ENCODE measurements at places on chromosomes 5 and 9.

DNA sequence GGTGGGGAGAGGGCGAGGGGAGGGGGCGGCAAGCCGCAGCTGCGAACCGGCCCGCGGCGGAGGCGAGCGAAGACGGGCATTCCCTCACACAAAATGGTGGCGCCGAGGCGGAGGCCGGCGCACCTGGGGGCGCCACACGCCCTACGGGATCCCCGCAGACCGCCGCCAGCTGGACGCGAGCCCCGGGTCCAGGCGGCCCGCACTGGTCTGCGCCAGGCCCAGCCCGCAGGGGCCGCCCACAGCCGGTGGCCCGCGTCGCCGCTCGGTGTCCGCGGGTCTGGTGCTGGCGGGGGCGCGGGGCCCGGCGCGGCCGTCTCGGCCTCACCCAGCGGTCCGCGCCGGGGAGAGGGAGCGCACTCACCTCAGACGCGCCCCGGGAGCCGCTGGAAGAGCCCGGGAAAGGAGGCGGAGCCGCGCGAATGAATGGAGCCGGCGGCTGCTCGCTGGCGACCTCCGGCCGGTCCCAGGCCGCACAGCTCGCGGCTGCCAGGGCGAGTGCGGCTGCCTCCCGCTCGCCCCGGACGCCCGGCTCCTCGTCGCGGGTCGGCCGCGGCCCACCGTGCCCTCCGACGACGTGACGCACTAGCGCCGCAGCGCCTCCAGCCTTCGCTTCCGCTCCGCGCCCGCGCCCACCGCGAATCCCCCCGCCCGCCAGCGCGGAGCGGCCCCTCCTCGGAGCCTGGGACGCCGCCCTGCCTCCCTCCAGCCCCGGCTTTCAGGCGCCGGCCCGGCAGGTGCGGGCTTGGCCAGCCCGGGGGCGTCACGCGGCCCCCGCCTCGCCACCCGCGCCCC is at the start of gene FAM169A:
Gene FAM169A, minus strand, starts transcription at position 584 of the 792 bp plus-strand sequence. CDS start 24,711 bp downstream, outside the sequence.
- DNase-seq = no peak

GRCh38 chr9:88775559-88775958 is 215.7 kb upstream of the S1PR3 start:
- DNase-seq = no peak

DNA sequence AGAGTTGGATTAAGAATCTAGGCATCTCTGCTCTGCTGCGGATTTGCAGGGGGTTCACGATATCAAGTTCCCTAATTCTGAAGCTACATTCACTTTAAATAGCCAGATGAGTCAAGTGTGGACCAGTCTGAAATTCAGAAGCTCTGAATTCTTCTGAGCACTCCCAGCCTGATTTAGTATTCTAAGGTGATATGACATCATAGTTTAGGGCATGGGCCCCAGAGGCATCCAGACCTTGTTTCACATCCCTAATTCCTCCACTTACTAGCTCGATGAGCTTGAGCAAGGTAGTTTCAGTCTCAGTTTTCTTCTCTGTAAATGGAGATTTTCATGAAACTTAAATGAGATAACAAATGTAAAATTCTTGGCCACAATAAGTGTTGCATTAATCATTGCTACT is 65.2 kb downstream of the TMEM167A start:
- no peak for DNase-seq

DNA sequence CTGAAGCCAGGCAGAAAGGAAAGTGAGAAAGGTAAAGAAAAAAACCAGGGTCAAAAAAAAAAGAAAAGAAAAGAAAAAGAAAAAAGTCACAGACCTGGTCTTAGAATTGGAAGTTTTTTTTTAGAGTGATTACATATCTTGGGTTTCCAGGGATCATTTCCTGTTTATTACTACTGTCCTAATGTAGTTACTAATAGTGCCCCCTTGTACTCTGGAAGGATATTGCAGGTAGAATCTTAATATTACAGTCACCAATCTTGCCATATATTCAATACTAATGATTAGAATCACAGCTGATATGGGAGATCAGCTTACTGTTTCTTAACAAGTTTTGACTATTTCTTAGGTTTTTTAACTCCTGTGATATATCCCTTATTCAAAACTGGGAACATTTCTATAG is 543.2 kb upstream of the CDH6 start:
- DNase-seq = no peak

GRCh38 chr9:82191082-82191770 is 202.7 kb downstream of the SPATA31D1 start:
- DNase-seq = no peak

DNA sequence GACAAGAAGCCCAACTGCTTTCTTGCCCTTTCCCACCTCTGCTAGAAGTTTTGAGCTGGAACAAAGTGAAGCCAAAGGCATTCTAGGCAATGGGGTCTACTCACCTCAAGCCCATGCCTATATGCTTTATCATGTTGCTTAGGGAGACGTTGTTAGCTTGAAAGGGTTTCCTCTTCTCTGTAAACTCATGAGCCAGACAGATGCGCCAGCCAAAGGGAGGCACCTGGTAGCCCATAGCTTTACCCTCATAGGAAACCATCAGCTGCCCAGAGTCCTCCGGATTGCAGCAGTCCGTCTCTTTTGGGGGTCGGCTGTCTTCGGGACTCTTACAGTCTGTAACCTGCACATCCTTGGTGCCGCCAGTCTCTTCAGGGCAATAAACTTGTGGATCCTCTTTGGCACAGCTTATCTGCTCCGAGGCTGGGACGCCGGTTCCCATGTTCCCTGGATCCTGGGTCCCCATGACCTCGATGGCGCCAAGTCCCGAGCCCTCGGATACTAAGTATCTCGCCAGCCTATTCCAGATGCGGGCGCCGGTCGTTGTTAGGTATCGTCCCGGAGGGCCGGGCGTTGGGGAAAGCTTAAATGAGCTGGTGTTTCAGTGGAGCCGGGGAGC is 678 bp downstream of the GBA2 start:
- no peak for DNase-seq

DNA sequence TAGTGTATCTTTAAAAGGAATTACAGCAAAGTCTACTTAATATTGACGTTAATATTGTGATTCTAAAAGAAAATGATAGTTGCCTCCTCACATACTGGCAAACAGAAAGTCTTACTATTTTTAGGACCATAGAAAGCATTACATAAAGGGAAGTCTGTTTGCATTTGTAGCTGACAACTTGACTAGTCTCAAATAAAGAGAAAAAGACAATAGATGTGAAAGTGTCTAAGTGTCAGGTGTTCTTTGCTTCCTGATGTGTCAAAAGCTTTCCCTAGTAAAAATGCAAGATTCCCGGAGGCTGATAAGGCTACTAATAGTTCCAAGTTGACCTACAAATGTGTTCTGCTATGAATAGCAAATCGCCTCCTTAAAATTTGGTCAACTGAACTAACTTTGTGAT is 259.7 kb downstream of the CDH10 start:
- DNase-seq = no peak

GRCh38 chr5:66129144-66129543 is 15.0 kb upstream of the SREK1 start:
- no peak for DNase-seq

GRCh38 chr9:104774831-104775573 is 11.1 kb downstream of the NIPSNAP3B start:
- no peak for DNase-seq

- DNase-seq = no peak
Observed at GRCh38 chr9:132077881-132078698, 1.6 kb downstream of the MED27 start.

DNA sequence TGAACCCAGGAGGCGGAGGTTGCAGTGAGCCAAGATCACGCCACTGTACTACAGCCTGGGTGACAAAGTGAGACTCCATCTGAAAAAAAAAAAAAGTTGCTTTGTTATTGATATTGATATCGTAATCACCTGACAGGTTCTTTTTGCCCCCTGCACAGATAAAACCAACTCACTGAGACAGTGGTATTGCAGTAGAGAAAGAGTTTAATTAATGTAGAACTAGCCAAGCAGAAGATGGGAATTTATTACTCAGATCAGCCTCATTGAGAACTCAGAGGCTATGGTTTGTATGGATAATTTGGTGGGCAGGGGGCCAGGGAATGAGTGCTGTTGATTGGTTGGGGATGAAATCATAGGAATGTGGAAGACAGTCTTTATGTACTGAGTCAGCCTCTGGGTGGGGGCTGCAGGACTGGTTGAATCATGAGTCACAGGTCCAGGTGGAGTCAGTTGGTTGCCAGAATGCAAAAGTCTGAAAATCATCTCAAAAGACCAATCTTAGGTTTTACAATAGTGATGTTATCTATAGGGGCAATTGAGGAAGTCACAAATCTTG is 35.8 kb upstream of the MEGF10 start:
- no peak for DNase-seq

GRCh38 chr5:126100767-126101166 is 322.4 kb upstream of the GRAMD2B start:
- DNase-seq = no peak

- DNase-seq = no peak
Observed at GRCh38 chr5:173913686-173914321, 25.7 kb downstream of the CPEB4 start.

DNA sequence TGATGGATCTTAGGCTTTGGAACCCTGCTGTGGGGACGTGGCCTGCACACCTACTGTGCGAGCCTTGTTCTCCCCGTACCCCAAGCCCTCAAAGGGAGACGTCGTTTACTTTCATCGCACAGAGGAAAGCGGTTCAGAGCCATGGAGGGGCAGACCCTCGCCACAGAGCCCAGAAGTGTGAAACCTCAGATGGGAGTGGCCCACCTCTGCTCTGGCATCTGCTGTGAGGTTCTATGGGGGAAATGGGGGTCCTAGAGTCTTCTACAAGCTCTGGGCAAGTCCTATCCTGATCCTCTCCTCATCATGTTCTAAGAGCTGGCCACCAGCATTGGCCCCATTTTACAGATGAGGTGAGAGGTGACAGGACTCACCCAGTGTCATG is 3.7 kb upstream of the RNF44 start:
- DNase-seq = no peak

GRCh38 chr5:1503241-1504068 is 20.3 kb downstream of the LPCAT1 start:
- no peak for DNase-seq

- no peak for DNase-seq
Observed at GRCh38 chr5:142860270-142860669, 90.1 kb downstream of the ARHGAP26 start.

DNA sequence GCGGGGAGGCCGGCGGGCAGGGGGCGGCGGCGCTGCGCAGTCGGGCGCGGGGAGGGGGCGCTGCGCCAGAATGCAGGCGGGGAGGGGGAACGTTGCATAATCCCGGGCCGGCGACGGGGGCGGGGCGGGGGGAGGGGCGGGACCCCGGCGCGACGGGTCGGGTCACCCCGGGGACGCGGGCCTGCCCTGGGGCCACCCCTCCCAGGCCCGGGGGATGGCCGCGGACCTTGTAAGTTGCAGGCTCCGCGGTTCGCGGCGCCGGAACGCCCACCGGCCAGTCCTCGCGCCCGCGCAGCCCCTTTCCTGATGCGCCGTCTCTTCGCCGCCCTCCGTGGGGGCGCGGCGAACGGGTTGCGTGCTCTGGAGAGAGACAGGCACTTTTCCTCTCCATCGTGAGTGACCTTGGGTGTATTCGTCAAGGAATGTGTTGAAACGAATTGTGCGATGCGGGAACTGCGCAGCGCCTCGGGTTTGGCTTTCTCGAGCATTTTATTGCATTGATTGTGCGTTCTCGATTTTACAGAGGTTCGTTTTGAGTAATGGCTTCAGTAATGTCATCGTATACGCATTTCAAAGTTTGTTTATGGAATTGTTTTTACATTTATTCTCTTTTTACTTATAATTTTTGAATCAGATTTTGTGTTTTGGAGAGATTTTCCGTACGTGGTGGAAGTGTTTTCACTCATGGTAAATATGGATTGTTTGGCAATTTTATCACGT is 802 bp downstream of the SPIN1 start:
- DNase-seq = no peak

- no peak for DNase-seq
Observed at GRCh38 chr5:6483880-6484382, 35.3 kb downstream of the UBE2QL1 start.

GRCh38 chr9:133666387-133666786 is 30.2 kb downstream of the DBH start:
- no peak for DNase-seq

DNA sequence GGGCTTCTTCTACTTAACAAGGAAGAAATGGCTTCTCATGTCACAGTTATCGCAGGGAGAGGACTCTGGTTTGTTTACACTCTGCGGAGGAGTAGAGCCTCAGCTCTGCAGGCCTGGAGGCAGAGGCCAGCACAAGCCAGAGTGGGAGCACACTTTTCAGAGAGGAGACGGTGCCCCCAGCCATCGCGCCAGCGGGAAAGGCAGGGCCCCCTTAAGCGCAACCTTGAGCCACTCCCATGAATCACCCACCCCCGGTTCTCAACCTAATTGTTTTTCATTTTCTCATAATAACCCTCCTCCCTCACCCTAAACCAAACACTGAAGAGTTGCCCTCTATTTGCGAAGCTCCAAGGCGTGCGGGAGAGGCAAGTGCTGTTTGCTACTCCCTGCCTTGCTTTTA is 208.4 kb upstream of the TBCA start:
- DNase-seq = no peak

DNA sequence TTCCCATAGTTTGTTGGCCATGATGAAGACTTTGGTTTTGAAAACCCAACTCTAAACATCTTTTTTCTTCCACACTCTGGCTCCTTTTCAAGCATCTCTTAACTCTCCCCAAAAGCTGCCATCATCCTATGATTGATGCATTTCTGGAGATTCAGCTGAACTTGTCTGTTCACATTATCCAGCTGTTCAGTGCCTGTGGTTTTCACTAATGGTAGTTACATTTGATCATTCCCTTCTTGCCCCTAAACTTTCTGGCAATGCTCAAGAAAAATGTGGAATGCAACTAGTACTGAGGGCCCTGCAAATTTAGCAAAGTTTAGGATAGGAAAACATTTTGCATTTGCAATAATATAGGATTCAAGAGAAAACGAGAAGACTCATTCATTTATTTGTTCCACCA is 267.5 kb downstream of the ENC1 start:
- DNase-seq = no peak

DNA sequence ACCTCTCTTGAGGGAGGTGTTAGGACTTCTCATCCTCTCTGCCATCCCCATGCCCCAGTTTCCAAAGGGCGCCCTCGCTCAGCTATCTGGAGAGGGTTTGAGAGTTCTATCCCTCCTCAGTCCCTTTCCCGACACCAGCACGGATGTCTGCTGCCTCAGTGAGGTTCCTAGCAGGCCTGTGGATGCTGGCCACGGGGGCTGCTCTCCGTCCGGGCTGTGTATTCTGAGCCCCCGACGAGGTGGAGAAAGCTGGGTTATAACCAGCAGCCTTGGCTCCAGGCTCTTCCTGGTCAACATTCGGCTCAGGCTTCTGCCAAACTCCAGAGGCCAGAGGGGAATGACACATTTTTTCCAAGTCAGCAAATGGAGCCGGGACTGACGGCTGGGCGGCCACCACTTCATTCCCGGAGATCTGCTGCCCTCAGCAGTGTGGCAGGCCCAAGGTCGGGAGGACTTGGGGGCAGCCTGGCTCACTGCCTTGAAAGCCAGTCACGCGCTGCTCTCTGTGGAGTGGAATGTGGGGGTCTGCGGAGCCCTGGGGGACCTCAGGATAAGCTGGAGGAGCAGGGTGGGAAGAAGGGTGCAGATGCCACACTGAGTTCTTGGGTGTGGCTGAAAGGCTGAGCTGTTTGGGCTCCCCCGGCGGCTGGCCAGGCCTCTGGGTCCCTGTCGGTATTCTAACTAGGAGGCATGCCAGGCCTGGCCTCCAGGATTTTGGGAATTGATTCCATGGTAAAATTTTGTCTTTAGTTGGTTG is 27.4 kb downstream of the PTPA start:
- no peak for DNase-seq

Data from stimulated activated CD8-positive, alpha-beta memory T cell treated with anti-CD3 and anti-CD28 coated beads, Interleukin-4, amount 100 ng/mL, for 4 hours (primary cell).